ENCODE measurements at places on chromosomes 3 and 15.

GRCh38 chr15:66931768-66932633 lies 133.4 kb upstream of the SMAD3 start:
- no peak for DNase-seq

DNA sequence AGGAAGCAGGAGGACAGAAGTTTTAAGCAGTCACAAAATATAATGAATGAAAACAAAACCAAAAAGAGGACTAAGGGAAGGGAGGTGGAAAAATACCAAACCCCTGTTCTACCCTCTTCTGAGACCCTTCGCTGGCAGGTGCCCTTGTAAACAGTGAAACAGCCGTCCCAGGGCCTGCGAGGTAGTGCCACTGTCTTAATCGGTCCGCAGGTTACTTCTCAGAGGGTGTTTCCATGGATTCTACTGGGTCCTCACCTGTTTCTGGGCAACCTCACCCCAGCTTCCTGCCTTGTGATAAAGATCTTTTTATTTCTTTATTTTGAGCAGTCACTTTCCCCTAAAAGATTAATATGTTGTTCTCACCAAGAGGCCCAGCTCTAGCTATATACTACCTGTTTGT lies 65.3 kb downstream of the SLC30A4 start:
- peak; percentile 34 for DNase-seq

DNA sequence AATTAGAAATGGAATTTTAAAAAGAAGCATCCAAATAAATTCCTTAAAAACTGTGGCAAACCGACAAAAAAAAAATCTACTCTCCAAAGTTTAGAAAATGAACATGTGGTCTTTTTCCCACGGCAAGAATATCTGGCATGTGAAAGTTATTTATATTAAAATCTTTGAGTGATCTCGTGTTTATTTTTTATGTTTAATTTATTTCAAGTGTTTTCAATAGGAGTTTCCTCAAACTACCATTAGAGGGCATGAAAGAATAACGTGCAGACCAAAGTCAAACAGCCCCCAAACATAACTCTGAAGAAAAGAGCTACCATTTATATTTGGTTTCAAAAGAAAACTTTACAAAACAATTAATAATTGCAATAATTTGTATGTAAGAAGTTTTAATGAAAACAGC lies 286.4 kb downstream of the ZIC4 start:
- DNase-seq = no peak

GRCh38 chr3:194091141-194091540 lies 44.8 kb upstream of the HES1 start:
- no peak for DNase-seq

DNA sequence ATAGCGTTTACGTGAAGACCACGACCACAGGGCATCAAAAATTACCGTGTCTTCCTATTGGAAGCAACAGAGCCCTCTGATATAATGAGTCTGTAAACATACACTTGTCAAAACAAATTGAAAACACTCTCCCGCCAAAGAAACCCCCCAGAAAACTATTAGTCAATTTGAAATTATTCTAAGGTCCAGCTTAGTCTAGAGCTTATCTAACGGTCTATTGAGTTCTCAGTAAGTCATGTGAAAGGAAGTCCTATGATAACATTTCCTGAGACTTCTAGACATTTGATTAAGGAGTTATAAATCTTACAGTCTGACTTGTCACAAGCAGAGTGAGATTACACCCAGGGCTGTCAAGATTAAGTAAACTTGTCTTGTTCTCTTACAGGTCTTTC lies 356.3 kb downstream of the FOXP1 start:
- no peak for DNase-seq

DNA sequence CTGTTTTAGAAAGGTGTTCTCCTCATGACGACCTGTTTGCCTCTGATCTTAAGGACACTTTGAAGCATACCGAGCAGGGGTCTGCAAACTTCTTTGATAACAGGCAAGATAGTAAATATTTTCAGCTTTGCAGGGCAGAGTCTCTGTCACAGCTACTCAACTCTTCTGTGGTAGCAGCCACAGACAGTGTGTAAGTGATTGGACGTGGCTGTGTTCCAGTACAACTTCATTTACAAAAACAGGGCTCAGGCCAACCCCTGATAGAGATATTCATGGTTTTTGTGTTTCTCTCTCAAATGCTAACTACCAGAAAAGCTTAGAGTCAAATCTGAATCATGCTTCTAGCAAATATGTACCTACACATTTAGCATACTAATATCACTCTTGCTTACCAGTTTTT lies 51.5 kb downstream of the TGFBR2 start:
- no peak for DNase-seq

GRCh38 chr3:146223401-146224373 lies 27.2 kb downstream of the PLSCR4 start:
- no peak for DNase-seq

DNA sequence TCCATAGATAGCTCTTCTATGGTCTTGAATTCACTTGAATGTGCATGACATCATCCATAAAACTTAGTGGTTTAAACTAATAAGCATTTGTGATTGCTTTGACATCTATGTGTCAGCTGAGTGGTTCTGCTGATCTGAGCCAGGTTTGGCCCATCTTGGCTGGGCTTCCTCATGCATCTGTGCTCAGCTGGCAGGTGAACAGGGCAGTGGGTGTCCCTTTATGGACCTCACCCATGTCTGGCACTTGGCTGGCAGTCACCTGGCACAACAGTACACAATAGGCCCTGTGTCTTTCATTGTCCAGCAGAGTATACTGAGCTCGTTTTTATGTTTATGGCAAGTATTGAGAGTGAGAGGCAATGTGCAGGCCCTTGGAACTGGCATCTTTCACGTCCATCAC lies 73.7 kb upstream of the CNTN6 start:
- DNase-seq = no peak

- no peak for DNase-seq
Observed at GRCh38 chr3:65246561-65246960, 558.8 kb upstream of the ADAMTS9 start.

DNA sequence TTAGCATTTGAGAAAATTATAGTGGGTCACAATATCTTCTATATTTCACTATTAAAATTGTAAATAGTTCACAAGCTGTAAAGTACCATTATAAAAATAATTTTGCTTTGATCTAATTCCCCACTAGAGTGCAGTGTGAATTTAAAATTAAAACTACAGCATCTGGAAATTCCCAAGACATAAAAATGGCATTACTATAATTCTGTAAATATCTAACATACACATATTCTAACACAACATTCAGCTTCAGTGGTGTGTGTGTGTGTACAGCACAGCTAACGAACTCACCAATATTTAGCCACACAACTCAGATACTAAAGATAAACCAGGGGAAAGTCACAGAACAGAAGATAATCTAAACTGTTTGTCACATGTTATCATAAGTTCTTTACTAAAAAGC lies 424.9 kb upstream of the ZNF385D start:
- no peak for DNase-seq

DNA sequence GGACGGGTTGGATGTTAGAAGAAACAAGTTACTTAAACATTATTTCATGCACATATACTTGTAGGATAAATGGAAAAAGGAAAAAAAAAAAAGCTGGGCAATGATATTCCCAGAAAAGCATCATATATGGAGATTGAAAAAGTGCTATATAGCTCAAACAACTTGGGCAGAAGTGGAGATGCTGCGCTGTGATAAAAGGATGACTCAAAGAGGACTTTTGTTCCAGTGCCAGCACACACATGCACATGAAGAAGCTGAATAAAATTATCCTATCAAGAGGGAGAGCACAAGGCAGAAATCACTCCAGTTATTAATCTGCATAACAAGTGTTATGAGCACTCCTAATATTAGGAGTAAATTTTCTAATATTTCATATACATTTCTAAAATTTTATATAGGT lies 30.9 kb downstream of the FRMD4B start:
- DNase-seq = no peak

GRCh38 chr15:69732133-69732532 lies 279.5 kb downstream of the RPLP1 start:
- DNase-seq = no peak

GRCh38 chr3:13776253-13777050 lies 103.4 kb downstream of the WNT7A start:
- DNase-seq = no peak

DNA sequence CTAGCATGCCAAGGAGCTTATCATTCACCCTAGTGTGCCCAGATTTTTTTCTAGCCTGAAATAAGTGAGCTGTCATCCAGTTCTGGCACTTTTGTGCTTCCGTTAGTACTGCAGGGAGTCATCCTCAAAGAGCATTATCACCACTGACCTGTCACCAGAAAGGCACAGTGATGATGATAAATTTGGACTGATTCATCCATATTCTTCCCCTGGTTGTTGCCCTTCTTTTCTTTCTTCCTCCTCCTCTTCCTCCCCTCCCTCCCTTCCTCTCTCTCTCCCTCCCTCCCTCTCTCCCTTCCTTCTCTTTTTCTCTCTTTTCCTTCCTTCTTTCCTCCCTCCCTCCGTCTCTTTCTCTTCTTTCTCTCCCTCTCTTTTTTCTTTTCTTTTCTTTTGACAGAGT lies 21.3 kb downstream of the SLC35G2 start:
- no peak for DNase-seq

DNA sequence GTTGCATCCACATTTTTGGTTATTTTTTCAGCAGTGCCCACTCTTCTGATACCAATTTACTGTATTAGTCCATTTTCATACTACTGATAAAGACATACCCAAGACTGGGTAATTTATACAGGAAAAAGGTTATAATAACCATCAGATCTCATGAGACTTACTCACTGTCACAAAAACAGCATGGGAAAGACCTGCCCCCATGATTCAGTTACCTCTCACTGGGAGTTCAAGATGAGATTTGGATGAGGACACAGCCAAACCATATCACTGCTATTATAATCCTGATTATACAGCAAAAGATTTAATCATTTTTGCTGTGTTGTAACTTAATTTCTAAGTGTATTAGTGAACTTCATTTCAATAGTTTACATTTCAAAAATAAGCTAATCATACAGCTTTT lies 6.6 kb downstream of the ZBED2 start:
- no peak for DNase-seq

- DNase-seq = no peak
Observed at GRCh38 chr15:77909182-77909940, 168.2 kb downstream of the TBC1D2B start.

DNA sequence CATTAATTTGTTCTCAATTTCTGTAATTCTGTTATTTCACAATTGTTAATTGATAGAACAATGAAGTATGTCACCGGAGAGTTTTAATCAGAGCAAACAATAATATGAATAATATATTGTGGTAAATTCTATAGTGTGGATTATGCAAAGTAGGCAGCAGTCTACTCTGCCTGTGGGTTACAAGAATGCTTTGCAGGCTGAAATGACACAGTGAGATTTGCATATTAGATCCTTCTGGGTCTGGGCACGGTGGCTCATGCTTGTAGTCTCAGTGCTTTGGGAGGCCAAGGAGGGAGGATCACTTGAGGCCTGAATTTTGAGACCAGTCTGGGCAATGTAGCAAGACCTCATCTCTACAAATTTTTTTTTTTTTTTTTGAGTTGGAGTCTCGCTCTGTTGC lies 12.5 kb downstream of the COPG1 start:
- DNase-seq = no peak
